Psoas muscle (tissue), 8 donors: ENCODE measurements at places on chromosomes 2 and 18. TPM values are rescaled to one million over a fixed set of nuclear protein-coding genes. Genes with fewer than 3 reads are reported as not detected.

- H3K27me3 ChIP-seq: no peaks in the 10 kb centered on the region
- H3K4me1 ChIP-seq: peaks cover 6% of the 10 kb centered on the region
- no peaks in the 10 kb centered on the region for H3K36me3 ChIP-seq
- no peak overlapping the region for H3K27ac ChIP-seq
- DNase-seq: no peak
These were observed 19.9 kb upstream of the SLC9A2 start for GRCh38 chr2:102599486-102599885.

CLEC4F gene
- not detected for total RNA-seq

DNA sequence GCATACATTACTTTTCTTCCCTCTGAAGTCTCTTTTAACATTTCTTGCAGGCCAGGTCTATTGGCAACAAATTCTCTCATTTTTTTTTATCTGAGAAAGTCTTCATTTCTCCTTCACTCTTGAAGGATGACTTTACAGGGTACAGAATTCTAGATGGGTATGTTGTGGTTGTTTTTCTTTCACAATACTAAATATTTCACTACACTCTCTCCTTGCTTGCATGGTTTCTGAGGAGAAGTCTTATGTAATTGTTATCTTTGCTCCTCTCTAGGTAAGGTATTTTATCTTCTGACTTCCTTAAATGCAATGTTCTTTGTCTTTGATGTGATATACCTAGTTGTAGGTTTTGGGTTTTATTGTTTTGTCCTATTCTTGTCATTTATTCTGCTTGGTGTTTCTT lies 371.1 kb downstream of the FIGN start:
- H3K27ac ChIP-seq: no peak overlapping the region
- DNase-seq: no peak
- H3K27me3 ChIP-seq: no peaks in the 10 kb centered on the region
- H3K4me1 ChIP-seq: no peaks in the 10 kb centered on the region

GRCh38 chr2:107808959-107809358 lies 17.7 kb upstream of the RGPD4 start:
- no peaks in the 10 kb centered on the region for H3K27me3 ChIP-seq
- no peak overlapping the region for H3K4me3 ChIP-seq
- DNase-seq: peak; percentile 64

DNA sequence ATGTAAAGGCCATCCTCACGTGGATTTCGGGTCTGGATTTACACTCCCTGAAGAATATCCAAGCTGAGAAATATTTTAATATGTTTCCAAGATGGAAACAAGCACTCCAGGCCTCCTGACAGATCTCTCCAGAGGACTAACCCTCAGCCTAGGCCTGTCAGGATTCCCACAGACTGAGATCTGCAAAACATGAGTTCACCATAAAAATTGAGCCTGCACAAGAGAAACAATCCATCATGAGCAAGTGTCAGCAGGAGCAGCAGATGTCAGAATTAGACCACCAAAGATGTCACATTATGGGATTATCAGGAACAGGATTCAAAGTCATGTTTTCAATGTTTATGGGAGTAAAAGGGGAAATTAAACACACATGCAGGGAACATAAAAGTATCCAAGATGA lies 191.3 kb downstream of the TFCP2L1 start:
- H3K4me3 ChIP-seq: no peak overlapping the region
- DNase-seq: no peak
- H3K36me3 ChIP-seq: no peaks in the 10 kb centered on the region
- H3K27me3 ChIP-seq: no peaks in the 10 kb centered on the region
- no peak overlapping the region for H3K27ac ChIP-seq
- no peaks in the 10 kb centered on the region for H3K4me1 ChIP-seq

- no peaks in the 10 kb centered on the region for H3K27me3 ChIP-seq
- DNase-seq: no peak
- H3K4me3 ChIP-seq: no peak overlapping the region
- H3K4me1 ChIP-seq: no peaks in the 10 kb centered on the region
- no peaks in the 10 kb centered on the region for H3K36me3 ChIP-seq
These were observed 1201.8 kb upstream of the CDH2 start for GRCh38 chr18:29378651-29379136.
